Naive thymus-derived CD4-positive, alpha-beta T cell (primary cell): ENCODE measurements at places on chromosomes 7 and 10. TPM values are rescaled to one million over a fixed set of nuclear protein-coding genes. Genes with fewer than 3 reads are reported as not detected.

DNA sequence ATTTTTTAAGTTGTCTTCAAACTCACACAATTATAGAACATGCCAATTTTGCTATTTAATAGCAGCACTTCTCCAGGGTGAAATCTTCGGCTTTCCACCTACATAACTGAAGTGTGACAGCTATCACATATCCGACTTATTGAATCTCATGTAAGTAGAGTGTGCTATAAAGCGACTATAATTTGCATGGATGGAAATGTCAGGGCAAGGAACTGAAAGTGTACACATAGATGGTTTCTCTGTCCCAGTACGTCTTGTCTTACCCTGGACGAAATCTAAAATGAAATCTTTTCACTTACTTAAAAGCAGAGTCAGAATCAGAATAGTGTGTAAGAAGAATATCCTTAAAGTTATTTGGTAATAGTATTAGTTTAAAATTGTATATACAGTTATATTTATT lies 132.3 kb downstream of the THSD7A start:
- DNase-seq: no peak

GRCh38 chr10:103439776-103440175 lies 12.4 kb downstream of the CALHM2 start:
- DNase-seq: no peak

DNA sequence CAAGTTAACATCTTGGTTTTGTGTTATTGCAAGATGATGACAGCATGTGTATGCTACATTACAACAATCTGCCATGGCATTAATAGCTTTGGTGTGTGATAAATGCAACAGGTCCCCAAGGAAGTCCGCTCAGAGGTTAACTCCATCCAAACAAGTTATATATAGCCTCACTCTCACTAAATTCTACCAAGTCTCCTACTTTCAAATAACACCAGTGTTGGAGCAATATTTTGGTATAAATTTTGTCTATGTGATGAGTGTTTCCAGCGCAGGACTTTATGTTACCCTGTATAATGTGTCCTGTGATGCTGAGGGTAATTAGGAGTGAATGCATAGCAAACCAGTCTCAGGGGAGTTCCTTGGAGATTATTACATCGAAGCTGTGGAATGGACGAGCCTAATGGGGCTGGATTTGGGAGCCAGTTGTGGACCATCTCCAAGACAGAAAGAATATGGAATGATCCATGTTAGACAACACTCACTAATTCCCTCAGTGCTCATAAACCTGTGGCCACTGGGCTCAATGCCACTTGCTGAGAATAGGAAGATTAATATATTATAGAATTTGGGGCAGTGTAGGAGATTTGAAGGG lies 127.6 kb upstream of the CXCL12 start:
- no peak for DNase-seq

DNA sequence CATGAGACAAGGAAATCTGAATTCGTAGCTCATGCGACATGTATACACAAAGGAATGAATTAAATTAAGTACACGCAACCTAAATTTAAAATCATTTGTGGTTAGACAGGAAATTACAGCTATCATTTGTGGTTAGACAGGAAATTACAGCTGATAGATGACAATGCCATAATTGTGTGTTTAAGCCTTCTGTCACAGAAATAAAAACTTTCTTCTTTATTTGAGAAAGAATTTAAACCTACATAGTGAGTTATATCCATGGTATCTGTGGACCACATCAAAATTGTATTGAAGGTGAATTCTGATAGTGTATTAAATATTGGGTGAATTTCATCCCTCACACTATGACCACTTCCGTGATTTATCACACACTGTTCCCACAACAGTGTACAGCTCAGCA lies 362.9 kb downstream of the MAGI2 start:
- DNase-seq: no peak

DNA sequence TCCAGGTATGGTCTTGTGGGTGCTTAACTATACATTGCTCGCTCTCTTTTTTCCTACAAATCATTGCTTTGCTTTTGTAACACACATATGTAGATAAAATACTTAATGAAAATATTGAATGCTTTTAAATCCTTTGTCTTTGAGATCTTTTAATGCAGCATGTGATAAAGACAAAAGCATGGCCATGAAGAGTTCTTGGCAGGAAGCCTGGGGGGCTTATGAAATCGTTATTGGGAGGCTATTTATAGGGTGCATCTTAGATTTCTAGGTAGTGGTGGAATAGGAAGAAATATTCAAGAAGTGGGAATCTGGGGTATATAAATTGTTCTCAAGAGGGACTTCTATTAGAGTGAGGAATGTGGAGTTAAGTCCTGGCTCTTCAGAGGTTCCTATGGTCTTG lies 21.9 kb downstream of the UBE2D1 start:
- DNase-seq: no peak

DNA sequence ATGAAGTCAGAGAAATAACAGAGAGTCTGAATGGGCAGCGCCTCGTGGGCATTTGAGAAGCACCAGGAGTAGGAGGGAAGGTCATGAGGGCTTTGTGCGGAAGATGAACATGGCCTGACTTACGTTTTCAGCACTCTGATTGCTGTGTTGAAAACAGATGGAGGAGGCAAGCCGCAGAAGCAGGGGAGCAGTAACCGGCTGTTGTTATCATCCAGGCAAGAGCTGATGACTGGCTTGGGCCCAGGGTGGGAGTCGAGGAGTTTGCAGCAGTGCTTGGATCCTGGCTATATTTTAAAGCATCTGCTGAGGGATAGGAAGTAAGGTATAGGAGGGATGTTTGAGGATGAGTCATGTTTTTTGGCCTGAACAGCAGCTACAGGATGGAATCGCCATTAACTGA lies 12.7 kb upstream of the PDLIM1 start:
- DNase-seq: no peak

DNA sequence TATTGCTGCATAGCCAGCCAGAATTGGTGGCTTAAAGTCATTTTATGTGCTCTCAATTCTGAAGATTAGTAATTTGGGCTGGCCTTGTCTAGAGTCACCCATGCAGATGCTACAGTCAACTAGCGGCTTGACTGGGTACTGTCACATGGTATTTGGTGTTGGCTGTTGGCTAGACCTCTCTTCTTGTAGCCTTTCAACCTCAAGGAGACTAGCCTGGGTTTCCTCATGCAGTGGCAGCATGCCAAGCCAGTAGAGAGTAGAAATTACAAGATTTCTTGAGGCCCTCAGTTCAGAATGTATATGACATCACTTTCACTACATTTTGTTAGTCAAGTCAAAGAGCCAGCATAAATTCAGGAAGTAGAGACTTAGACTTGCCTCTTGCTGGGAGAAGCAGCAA lies 3.7 kb upstream of the ZNF800 start:
- DNase-seq: no peak

DNA sequence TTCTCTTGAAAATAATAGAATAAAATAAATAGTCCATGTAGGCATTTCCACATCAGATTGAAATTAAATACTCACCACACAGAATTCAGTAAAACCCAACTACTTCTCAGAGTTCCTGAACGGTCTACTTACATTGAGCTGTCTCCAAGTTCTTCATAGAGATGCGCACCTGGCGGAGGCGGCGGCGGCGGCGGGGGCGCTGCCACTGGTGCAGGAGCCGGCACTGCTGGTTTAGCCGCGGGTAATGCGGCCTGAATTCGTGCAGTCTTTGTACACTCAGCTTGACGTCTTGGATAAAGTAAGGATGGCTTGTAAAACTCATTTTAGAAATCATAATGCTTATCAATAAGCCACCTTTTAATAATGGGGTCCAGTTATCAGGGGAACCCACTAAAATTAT lies 973.8 kb downstream of the PCDH15 start:
- DNase-seq: no peak

DNA sequence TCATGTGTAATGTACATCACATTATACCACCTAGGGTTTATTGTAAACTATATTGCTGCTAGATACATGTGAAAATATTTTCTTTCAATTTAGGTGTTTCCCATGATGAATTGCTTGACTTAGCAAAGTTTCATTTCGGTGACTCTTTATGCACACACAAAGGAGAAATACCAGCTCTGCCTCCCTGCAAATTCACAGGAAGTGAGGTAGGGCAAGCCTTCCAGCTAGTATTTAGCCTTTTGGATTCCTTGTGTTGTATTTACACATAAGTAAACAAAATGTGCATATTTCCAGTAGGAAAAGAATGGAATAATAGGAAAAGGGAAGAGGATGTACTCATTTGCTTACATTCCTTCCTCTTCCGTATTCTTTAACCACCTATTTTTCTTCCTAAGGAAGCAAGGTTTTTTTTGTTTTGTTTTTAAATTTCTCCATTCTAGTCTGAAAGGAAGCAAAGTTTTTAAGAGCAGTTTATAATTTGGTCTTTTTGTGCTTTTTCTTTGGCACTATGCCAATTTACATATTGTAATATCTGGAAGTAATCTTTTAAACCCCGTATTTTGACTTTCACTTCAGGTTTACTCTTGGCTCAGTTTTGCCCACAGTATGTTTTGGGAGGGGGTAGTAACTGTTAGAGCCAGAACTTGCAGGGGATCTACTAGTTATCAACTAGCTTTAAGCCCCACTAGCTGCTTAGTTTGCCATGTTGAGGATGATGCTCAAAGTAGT lies 10.4 kb downstream of the PMPCB start:
- no peak for DNase-seq

DNA sequence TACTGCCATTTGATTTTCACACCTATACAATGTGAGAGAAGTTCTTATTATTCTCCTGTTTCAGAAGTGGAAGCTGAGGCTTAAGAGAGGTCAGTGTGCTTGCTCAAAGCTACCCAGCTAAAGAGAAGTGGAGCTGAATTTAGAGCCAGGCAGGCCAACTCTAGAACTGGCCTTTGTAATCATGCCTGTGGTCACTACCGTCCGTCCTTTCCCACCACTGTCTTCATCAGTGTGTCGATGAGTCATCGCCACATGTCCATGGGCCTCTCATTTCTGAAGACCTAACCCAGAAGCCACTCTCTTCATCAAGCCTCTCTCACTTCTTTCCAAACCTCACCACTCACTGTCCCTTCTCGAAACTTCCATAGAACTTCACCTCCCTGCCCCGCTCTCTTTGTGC lies 237.8 kb downstream of the KIAA1217 start:
- no peak for DNase-seq

GRCh38 chr7:108623220-108623619 lies 53.5 kb downstream of the DNAJB9 start:
- DNase-seq: no peak

- DNase-seq: peak; percentile 56
These were observed 72.0 kb downstream of the SLC37A3 start for GRCh38 chr7:140326116-140326928.

GRCh38 chr10:77555591-77556212 lies 81.9 kb downstream of the KCNMA1 start:
- no peak for DNase-seq

GRCh38 chr7:159238541-159238940 lies 93.9 kb upstream of the VIPR2 start:
- DNase-seq: no peak

DNA sequence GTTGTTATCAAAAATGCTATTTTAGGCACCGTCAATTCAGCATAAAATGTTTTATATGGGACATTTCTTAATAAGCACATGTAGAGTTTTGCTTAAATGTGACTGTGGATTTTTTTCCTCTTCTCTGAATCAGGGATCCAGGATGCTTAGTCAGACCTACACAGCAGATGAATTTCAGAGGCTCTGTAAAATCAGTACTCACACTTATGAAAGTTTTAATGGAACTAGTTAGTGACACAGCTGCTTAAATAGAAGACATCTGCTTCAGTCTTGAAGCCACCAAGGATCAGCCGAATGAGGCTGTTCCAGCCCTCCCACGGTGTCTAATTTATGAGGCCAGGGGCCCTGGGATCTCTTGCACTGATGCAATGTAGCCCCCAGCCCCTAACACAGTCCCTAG lies 136.0 kb downstream of the MYOF start:
- no peak for DNase-seq

- DNase-seq: no peak
These were observed 94.8 kb downstream of the ITIH5 start for GRCh38 chr10:7571981-7572380.

DNA sequence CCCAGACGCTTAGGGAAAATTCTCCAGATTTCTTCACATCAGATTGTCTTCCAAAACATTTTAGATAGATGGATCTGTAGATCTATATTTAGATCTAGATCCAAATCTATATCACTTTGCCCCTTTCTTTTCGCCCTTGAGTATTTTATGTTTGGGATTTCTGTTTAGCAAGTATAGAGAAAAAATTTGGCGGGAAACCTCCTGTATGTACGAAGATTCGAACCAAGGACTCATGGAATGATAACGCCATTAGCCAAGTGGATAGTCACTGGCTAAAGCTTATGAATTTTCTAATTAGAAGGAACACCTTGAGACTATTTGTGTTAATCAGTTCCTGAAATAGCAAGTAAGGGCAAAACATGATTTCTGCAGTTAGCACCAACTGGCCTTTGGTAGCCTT lies 1.2 kb downstream of the THNSL1 start:
- DNase-seq: no peak

DNA sequence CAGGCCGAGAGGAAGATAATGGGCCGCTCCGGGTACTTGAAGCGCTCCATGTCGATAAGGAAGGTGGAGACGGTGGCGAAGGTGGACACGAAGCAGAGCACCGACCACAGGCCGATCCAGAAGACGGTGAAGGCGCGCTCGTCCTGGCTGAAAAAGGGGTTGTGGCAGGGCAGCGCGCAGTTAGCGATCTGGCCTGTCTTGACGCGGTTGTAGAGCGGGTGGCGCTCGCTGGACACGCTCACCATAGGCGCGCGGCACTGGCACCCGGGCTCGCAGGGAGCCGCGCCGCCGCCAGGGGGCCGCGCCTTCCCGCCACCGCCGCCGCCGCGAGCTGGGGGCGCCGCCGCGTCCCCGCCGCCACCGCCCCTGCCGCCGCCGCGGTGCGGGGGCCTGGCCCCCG lies 1.6 kb downstream of the FZD8 start:
- no peak for DNase-seq

DNA sequence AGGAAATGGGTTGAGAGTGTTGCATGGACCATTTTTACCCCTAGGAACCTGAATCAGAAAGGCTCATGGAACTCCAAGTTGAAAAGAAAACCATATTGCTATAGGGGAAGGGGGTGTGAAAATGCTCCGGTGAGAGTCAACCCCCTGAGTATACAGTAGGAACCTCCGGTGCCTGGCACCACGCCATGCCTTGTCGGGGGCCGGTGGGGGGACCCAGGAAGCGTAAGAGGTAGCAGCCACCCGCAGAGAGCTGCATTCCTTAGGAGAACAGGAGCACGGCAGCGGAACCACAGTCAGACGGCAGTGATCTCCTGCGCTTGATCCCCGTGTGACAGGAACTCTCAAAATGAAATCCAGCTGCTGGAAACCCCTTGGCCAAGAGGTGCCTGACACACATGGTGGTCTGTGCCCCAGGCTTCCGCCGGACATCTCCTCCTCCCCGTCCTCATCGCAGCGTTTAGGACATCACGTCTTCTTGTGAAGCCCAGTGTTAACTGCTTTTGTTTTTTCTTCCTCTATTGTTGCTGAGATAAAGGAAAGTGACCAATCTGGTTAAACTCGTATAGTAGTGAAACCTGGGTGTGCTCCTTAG lies 186.8 kb downstream of the CELF2 start:
- no peak for DNase-seq

Gene FAM221A
- total RNA-seq: 4.0 and 4.6 TPM in 2 replicates

Gene HGF
- total RNA-seq: 4.3 TPM

Gene GPR26
- not detected for total RNA-seq

Gene ANKRD61
- total RNA-seq: 0.18 TPM in 1 of 2 replicates, not detected in the other

Gene IL2RA
- total RNA-seq: 10.5 TPM

Gene SFTPA1
- not detected for total RNA-seq

Gene CTTNBP2
- total RNA-seq: 0.30 TPM

Gene KCNH2
- total RNA-seq: 4.9 TPM

Gene LARP4B
- total RNA-seq: 93.5 TPM

Gene MEST
- total RNA-seq: 4.6 TPM

Gene GRB10
- 2.7 and 3.4 TPM in 2 replicates for total RNA-seq

Gene PCLO
- total RNA-seq: under 0.01 and 0.43 TPM in 2 replicates

Gene CYP3A7
- not detected for total RNA-seq
